ENCODE measurements at places on chromosomes 11 and 22.

- no peak for DNase-seq
These were observed 667 bp downstream of the DGCR6L start for GRCh38 chr22:20319041-20319744.

DNA sequence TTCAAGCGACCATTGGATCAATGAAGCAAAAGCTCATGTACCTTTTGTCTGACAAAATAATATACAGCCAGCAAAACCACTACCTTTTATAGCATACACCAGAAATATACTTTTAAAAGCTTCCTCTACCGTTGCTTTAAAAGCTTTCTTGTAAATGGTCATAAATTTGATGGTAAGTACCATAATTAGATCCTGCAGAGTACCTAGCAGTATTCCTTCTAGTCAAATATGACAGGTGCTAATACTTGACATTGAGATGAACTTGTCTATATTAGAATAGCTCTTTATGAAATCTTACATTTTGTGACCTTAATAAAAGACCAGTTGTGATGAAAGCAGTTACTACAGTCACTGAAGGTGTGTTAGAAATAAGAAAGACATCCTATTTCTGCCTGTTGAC, 340.5 kb upstream of the ANO3 start:
- no peak for DNase-seq

DNA sequence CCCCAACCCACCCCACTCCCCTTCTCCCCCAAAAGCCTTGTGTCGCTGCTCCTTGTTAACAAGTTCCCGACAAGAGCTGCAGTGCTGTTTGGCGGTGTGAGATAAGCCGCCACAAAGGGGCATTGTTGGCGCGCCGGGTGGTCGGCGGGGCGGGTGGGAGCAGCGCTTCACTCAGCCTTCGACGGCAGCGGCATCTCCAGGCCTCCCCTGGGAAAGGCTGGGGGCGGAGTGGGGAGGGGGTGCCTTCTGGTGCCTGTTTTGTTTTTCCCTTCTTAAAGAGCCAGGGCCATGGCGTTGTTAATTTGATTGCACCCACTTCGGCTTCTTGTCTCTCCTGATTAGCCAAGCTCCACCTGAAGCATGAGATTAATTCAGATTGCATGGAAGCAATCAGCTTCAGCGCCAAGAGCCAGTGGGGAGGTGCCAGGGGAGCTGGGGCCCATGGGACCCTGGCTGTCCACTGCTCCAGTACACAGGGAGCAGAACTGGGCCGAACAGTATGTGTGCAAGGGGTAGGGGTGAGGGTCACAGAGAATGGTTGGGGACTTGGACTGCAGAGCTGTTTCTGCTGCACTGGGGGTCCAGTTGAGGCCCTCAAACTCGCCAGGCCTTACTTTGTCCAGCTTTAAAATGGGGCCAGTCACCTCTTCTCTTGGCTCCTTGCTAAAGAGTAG, 165.1 kb downstream of the CEP164 start:
- no peak for DNase-seq

- DNase-seq = no peak
These were observed 18.5 kb upstream of the MUC2 start for GRCh38 chr11:1055990-1056771.

- DNase-seq = no peak
These were observed 422.3 kb downstream of the SOX6 start for GRCh38 chr11:15933886-15934625.

DNA sequence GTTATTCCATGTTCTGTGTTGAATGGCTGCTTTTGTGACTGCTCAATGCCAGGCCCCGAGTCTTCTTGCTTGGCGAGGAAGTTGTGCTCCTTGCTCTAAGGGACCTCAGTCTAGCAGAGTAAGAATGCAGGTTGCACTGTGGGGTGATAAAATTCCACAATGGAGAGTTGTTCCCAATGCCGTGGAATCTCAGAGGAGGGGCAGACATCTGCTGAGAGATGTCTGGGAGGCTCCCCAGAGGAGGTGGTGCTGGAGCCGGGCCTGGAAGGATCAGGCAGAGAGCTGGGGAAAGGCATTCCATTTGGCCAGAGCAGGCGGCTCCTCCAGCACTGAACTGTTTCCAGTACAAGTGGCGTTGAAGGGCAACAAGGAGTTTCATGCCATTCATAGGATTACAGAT, 55.2 kb downstream of the ST3GAL4 start:
- DNase-seq = peak; percentile 32

DNA sequence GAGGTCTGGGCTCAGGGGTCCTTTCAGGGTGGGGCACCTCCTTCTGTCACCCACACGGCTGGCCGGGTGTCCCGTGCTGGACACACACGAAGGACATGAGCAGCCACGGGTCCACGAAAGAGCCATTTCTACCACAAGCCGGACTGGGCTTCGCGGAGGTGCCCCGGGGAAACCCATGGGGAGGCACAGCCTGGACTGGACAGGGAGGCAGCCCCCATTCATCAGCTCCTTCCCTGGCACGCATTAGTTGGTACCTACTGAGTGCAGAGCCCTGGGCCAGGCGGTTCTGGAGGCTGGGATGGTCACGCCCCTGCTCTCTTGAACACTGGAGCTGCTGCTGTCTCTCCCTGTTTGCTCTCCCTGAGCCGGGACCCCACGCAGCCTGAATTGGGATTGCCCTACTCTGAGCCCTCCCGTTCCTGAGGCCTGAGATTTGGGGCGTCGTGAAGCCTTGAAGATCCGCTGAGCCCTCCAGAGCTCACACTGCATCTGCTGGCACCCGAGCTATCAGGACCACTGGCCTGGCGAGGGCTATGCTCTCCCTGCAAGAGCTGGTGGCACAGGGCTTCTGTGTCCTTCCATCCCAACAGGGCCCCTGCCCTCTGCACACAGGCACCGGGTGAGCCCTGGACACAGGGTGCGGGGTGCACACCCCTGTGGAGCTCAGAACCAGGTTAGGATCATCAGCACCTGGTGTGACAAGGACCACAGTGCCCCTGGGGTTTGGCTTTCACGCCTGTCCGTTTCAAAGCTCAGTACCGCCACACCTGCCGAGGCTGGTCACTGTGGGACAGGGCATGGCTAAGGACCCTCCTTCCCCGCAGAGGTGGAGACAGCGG, 84.6 kb downstream of the MYEOV start:
- DNase-seq = no peak

- peak; percentile 91 for DNase-seq
These were observed 78.8 kb upstream of the TOP3B start for GRCh38 chr22:22061085-22062077.

DNA sequence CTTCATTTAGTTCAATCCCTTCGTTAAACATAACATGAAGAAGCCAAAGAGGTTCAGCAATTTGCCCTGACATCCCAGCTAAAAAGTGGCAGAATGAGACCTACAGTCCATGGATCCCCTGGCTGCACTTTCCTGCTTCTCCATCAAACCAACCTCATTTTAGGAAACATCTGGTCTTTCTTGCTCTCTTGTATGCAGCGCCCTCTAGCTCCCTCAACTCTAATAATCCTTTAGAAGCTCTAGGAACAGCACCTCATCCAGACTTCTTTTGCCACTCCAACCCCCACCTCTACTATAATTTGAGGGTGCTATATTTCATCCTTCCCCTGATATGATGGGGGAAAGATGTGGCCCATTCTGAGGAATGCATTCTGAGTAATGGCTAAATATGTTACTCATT, 7.4 kb downstream of the CNTF start:
- DNase-seq = peak; percentile 54

- no peak for DNase-seq
These were observed 156.5 kb downstream of the RRAS2 start for GRCh38 chr11:14202251-14203196.

- DNase-seq = peak; percentile 47
These were observed 196.0 kb downstream of the CEP164 start for GRCh38 chr11:117523680-117524079.

DNA sequence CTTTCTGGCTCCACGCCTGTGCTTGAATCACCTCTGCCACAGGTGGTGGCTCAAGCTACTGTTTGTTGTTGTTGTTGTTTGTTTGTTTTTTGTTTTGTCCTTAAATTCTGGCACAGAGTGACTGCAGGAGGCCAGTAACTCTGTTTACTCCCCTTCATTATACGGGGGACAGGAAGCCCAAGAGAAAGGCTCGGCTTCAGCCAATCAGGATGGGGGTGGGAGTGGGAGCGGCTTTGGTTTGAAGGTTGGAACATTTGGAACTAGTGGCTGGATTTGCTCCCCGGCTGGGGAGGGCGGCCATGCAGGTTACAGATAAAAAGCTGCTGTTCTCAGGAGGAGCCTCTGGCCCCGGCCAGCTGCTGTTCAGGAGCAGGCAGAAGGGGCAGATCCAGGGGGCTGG, 19.7 kb upstream of the CABP2 start:
- no peak for DNase-seq

Data from fibroblast of upper back skin (primary cell).